Stimulated activated CD4-positive, alpha-beta T cell treated with anti-CD3 and anti-CD28 coated beads, Interleukin-12 subunit alpha, Interleukin-12 subunit beta, amount 100 ng/mL, for 48 hours (primary cell): ENCODE measurements at places on chromosomes 5 and 9.

GRCh38 chr5:97839341-97840086, 656.5 kb upstream of the RIOK2 start:
- no peak for DNase-seq

GRCh38 chr5:10705747-10706146, 55.3 kb downstream of the DAP start:
- no peak for DNase-seq

GRCh38 chr5:88183255-88183654, 85.4 kb downstream of the TMEM161B start:
- no peak for DNase-seq

DNA sequence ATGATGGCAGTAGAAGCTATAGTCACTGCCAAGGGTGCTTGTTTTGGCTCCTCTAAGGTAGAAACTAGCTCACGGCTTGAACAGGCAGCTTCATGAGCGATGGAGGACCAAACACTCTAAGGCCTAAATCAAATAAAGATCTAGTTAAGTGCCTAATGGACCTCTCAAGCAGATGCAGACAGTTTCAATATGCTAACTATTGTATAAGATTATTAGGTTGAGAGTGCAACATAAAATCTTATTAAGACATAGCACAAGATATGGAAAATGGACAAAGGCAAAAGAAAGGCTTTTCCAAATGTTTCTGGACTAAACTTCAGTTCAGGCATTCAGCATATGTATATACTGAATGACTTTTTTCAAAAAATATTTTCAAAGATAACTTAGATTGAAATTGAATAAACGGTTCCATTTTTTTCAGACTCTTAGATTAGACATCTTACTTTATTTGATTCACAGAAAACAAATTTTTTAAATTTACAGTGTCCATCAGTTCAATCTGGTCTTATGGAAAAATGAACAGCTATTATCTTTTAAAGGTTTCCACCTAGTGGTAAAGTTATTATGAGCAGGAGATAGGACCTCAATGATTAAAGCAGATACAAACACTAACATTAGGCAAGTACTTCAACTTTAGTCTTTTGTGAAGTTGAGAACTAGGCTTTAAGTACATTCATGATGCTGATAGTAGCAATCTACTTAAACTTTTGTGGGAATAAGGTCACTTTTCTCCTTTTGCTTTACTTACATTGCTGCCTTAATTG, 1167.7 kb downstream of the MAT2B start:
- no peak for DNase-seq
